ENCODE measurements at places on chromosomes 5 and 9.

- no peak for DNase-seq
Measured at GRCh38 chr9:95074632-95075031, 242.9 kb downstream of the FANCC start.

DNA sequence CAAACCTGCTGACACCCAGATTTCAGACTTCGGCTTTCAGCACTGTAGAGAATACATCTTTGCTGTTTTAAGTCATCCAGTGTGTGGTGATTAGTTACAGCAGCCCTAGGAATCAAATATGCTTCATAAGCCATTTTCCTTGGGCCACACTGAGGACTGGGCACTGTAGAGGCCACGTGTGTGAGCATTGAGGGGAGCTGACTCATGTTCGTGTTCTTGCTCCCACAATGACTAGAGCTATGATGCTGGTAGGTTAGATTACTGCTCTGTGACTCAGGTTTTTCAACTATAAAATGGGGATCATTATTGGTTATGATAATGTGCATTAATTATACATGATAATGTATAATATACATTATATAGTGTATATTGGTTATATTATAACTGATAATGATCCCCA lies 96.5 kb upstream of the PALM2AKAP2 start:
- no peak for DNase-seq

DNA sequence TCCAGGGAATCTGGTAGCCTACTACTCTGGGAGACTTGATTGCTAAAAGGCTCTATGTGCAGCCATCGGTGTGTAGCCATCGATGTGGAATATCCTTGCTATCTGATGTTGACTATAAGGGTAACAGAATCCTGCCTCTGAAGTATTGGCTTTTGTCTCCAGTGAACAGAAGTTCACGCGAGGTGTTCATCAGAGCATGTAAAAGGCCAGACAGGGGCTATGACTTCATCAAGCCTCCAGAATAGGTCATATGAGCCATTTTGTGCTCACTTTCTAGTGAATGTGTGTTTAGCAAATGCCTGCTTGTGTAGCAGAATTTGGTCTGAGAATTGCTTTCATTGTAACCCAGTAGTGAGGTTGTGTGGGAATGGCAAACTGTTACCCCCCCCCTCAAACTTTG lies 66.8 kb upstream of the RAD23B start:
- no peak for DNase-seq

- no peak for DNase-seq
Measured at GRCh38 chr9:135291165-135291564, 188.4 kb upstream of the PPP1R26 start.

DNA sequence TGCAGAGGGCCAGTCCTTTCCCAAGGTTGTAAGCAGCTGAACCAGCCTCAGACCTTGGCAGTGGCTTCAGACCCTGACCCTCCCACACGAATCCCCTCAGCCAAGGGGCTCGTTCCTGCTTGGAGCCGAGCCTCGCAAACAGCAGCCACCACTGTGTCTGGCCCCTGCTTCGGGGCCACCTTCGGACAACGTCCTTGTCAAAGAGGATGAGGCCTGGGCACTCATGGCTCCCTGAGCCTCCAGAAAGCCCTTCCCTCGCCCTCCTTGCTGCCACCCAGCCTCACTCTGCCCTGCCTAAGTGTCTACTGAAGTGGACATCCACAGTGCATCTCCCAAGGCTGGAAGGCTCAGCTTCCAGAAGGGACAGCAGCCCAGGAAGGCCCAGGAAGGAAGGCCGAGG lies 161.7 kb downstream of the OLFM1 start:
- no peak for DNase-seq

DNA sequence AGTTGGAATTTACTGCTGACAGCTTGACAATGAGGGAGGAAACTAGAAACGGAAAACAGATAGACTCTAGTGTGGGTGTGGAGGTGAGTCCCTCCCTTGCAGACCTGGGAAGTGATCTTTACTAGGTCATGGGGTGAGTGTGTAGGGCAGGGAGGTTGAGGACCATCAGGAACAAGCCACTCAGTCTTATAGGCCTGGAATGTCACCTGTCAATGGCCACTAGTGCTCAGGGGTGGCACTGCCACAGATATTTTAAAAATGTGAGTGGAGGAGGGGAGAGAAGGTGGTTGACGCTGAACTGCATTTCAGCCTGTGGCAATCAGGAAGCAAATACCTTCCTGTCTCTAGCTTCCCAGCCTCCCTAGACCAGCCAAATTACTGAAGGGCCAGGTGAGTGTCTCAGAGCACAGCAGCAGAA lies 9.0 kb downstream of the OR2S2 start:
- no peak for DNase-seq

- DNase-seq = no peak
Measured at GRCh38 chr5:100827481-100827889, 75.6 kb downstream of the ST8SIA4 start.

DNA sequence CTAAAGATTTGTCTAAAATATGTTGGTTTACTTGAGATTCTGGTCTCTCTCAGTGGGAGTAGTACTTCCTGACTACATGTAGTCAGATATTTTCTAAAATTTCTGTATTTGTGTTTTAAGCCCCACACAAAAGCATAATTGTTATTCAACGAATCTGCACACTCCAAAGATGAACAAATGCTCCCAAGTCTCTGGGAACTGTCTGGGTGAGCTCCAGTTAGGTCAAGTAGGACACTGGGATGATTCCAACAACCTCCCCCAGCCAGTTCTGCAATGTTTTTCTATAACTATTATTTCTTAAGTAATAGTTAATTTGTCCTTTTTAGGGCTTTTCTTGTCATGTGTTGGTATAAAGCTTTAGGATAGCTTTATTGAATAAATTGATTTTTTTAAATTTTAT lies 174.6 kb downstream of the FAM174A start:
- DNase-seq = no peak

- DNase-seq = no peak
Measured at GRCh38 chr5:148586796-148587195, 67.5 kb downstream of the HTR4 start.

DNA sequence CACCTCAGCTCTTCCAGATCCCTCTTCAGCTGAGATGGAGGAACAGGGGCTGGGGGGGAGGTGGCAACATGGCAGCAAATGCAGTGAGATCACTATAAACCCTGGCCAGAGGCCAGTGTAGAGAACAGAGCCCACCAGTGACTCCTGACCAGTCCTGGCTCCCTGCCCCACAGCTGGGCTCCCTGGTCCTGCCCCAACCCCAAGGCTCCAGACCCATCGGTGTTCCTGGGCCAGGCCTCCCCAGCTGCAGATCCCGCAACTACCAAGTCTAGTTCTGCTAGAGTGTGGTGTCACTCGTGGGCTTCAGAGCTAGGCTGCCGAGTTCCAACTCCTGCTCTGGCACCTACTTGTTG lies 16.8 kb downstream of the AKNA start:
- DNase-seq = no peak

DNA sequence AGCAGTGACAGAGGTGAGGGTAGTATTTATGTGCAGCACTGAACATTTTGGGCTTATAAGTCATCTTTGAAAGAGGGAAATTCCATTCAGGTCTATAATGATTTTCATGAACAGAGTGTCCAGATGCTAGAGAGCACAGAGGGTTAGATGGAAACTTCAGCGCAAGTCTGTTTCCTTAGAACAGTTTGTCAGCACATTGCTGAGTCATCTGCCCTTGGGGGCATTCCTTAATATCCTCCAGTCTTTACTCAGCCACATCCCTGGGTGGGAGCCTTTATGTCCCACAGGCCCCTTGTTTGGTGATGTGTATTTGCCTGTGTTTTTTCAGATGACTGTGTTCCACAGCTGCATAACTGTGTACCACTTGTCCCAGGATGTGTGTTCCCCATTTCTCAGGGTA lies 138.5 kb upstream of the S1PR3 start:
- peak; percentile 60 for DNase-seq

- DNase-seq = no peak
Measured at GRCh38 chr9:112836394-112836793, 54.3 kb downstream of the SLC46A2 start.

DNA sequence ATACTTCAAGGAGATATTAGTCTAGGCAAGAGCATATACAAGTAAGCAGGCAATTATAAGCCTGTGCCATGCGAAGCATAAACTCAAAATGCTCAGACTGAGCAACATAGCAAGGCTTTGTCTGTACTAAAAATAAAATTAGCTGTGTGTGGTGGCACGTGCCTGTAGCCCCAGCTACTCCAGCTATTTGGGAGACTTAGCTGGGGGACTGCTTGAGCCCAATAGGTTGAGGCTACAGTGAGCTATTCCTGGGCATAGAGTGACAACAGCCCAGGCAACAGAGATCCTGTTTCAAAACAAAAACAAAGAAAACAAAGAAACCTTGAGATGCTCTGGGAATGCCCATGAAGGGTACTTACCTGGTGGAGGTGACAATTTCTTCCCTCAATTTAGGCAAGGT lies 130.5 kb upstream of the ZNF608 start:
- no peak for DNase-seq

DNA sequence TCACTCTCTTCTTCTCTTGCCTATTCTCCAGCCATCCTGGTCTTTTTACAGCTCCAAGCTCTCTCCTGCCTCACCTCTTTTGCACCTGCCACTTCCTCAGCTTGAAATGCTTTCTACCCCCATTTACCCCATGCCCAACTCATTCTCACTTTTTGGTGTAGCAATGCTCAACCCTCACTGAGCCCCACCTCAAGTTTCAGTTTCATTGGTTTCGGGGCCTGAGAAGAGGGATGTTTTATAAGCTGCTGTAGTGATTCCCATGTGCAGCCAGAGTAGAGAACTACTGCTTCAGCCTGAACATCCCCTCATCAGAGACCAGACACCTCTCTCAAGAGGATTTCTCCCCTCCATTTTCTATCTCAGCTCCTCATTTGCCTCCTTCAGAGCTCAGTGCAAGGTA lies 45.2 kb upstream of the FYB1 start:
- no peak for DNase-seq

DNA sequence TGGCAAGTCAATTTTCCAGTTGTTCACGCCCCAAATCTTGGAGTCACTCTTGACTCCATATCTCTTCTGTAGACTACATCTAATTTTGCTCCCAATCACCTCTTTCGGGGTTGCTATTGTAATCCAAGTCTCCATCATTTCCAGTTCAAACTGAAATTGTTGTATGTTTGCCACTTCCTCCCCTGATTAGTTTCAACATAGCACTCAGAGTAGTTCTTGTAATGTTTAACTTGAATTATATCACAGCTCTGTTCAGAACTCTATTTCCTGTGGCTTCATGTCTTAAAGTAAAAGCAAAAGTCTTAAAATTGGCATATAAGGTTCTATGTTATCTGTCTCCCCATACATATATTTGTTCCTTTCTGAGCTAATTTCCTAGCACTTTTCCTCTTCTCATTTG lies 348.5 kb upstream of the RIOK2 start:
- no peak for DNase-seq

- no peak for DNase-seq
Measured at GRCh38 chr5:169809281-169809680, 171.0 kb downstream of the INSYN2B start.

- DNase-seq = no peak
Measured at GRCh38 chr9:80074439-80074838, 502.7 kb downstream of the TLE4 start.

- no peak for DNase-seq
Measured at GRCh38 chr9:137136261-137136880, 2.6 kb upstream of the GRIN1 start.

DNA sequence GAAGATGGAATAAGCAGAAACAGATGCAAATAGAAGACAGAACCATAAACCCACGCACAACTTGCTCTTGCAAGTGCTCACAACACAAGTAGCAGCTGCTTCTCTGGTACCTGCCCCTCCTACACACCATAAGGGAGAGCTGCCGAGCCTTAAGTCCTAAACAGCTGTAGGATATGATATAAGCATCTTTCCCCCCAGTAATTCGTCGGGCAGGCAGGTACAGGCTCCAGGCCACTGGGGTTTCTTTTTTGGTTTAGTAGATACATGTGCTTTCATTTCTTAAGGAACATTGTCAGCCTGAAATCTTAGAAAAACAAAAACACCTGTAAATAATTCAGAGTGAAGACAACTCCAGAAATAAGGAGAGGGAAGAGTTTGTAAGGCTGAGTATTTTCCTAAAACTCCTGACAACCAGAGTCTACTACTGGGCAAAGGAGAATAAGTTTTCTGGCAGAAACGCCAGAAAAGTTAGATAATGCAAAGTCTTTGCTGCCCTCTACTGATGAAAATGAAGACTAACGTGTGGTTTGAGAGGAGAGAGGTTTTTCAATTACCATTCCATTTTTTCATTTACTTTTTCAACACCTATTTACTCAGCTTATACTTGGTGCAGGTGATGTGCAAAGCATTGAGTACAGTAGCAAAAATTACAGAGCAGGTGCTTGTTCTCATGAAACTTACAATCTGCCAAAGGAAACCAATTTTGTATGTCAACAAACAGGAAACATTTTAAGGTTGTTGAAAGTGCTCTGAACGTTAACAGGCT lies 20.1 kb upstream of the TCERG1 start:
- DNase-seq = peak; percentile 15

GRCh38 chr5:104512063-104512825 lies 949.7 kb upstream of the NUDT12 start:
- DNase-seq = no peak

DNA sequence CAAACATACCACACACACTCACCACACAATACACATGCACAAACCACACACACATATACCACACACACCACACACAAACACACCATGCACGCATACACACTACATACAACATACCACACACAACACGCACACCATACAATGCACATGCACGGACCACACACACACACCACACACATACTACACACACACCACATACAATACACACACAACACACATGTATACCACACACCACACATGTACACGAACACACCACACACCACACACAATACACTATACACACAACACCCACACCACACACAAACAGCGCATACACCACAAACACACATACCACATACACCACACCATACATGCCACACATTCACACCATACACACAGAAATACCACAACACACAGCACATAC lies 480.3 kb downstream of the DIRAS2 start:
- no peak for DNase-seq

GRCh38 chr5:17325770-17326599 lies 108.6 kb downstream of the BASP1 start:
- no peak for DNase-seq

- DNase-seq = no peak
Measured at GRCh38 chr5:76908166-76908565, 44.7 kb upstream of the CRHBP start.

DNA sequence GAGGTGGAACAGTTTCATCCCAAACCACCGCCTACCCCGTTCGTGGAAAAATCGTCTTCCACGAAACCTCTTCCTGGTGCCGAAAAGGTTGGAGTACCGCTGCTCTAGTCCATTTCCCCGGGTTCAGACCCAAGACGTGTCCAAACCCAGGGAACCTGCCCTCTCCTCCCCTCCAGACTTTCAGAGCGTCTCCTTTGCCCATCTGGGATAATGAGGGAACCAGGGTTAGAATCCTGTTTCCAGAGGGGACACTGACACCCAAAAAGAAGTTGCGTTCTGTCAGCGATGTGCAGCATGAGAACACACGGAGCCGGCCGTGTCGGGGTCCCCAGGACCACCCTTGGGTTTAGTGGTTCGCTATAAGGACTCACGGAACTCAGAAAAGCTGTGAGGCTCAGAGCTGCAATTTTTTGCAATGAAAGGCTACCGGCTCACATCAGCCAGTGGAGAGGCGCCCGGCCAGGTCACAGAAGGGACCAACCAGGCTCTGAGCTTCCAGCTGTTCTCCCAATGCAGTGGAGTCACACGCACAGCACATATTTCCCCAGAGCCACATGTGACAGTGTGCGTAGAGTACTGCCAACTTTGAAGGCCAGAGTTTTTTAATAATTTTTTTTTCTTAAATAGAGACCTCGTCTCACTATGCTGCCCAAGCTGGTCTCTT lies 19.4 kb downstream of the LAMC3 start:
- no peak for DNase-seq

- no peak for DNase-seq
Measured at GRCh38 chr5:151427258-151427657, 20.1 kb upstream of the SLC36A1 start.

Measured in fibroblast of skin of left biceps (primary cell).